Endodermal cell (in vitro differentiated cells): ENCODE measurements at places on chromosomes 1 and 21. TPM values are rescaled to one million over a fixed set of nuclear protein-coding genes. Genes with fewer than 3 reads are reported as not detected.
A peak's percentile ranks its signal among the peaks of the same experiment; 100 is the strongest.

DNA sequence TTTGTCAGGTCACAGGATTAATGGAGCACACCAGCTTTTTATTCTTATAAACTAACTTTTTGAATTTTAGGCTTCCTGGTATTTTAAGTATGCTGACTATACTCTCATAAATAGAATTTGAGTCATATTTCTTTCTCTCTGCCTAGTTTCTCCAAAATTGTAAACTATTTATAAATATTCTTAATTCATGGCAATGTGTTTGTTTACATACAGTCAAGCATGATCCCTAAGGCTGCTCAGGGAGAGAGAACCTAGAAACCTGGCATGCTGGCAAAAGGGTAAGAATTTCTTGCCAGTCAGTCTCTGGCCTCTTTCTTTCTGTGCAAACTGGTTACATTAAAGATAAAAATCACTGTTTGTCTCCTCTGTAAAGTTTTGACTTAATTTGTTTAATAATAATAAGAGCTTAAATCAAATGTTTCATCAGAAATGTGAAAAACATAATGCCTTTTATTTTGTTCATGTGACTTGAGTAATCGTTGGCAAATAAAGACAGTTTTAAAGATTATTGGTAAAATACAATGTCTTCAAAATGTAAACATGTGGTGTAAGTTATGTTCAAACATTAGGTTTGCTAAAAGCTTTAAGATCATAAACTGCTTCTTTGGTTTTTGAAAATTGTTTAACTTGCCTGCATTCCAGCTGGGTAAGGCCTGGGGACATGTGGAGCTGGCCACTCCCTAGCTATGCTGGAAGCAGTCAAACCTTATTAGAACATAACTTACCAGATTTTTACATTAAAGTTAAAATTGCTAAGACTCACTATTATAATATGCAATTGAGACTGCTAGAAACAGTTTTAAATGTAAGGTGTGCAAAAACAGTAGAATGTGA lies 1401.7 kb downstream of the NCAM2 start:
- H3K27ac ChIP-seq = no peak overlapping the region
- H3K4me1 ChIP-seq = no peaks in the 10 kb centered on the region
- H3K4me3 ChIP-seq = no peak overlapping the region
- no peaks in the 10 kb centered on the region for H3K27me3 ChIP-seq
- no peak for DNase-seq

DNA sequence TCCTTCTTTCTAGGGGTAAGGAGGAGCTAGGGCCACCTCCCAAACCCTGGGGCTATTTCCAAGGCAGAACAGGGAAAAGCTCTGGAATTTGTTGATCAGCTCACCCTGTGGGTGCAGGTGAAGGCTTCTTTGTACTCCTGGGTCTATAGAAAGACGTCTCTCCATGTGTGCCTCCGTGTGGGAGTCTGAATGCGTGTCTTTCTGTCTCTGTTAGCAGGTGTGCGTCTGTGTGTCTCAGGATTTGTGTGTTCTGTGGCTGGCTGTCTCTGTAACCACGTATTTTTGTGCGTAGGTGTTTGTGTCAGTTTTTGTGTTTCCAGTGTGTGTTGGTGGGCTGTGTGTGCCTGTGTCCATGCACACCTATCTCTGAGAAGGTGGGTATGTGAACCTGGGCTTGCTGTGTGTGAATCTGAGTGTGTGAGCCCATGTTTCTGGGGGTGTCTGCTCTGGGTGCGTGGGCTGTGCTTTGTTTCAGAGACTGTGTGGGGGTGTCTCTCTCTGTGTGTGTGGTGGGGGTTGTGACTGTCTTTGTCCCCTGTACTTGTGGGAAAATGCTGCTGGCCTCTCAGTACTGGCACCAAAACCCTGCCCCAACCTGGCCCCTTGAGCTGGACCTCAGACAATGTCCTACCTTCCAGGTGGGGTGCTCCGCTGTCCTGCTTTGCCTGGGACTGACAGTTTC lies 12.7 kb upstream of the ETV3L start:
- H3K36me3 ChIP-seq = no peaks in the 10 kb centered on the region
- peaks cover 12% of the 10 kb centered on the region for H3K4me1 ChIP-seq
- no peaks in the 10 kb centered on the region for H3K27me3 ChIP-seq
- DNase-seq = peak; percentile 45

DNA sequence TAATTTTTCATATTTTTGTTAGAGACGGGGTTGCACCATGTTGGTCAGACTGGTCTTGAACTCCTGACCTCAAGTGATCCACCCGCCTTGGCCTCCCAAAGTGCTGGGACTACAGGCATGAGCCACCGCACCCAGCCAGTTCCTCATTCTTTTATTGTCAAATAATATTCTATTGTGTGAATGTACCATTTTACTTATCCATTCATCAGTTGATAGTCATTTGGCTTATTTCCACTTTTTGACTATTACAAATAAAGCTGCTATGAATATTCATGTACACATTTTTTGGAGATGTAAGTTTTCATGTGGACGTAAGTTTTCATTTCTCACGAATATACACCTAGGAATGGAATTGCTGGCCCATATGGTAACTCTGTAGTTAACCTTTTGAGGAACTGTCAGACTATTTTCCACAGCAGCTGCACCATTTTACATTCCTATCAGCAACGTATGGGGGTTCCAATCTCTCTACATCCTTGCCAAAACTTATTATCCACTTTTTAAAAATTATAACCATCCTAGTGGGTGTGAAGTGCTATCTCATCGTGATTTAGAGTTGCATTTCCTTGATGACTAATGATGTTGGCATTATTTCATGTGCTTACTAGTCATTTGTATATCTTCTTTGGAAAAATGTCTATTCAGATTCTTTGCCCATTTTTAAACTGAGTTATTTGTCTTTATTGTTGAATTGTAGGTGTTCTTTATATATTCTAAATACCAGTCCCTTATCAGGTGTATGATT lies 12.7 kb downstream of the PACC1 start:
- no peak overlapping the region for H3K4me3 ChIP-seq
- no peak overlapping the region for H3K27ac ChIP-seq
- H3K36me3 ChIP-seq = peaks cover 70% of the 10 kb centered on the region
- no peaks in the 10 kb centered on the region for H3K27me3 ChIP-seq
- no peaks in the 10 kb centered on the region for H3K4me1 ChIP-seq
- DNase-seq = peak; percentile 8

- H3K4me1 ChIP-seq = no peaks in the 10 kb centered on the region
- no peak for DNase-seq
- H3K27me3 ChIP-seq = no peaks in the 10 kb centered on the region
- no peak overlapping the region for H3K4me3 ChIP-seq
Observed at GRCh38 chr21:45989355-45990048, 7.9 kb downstream of the COL6A1 start.

DNA sequence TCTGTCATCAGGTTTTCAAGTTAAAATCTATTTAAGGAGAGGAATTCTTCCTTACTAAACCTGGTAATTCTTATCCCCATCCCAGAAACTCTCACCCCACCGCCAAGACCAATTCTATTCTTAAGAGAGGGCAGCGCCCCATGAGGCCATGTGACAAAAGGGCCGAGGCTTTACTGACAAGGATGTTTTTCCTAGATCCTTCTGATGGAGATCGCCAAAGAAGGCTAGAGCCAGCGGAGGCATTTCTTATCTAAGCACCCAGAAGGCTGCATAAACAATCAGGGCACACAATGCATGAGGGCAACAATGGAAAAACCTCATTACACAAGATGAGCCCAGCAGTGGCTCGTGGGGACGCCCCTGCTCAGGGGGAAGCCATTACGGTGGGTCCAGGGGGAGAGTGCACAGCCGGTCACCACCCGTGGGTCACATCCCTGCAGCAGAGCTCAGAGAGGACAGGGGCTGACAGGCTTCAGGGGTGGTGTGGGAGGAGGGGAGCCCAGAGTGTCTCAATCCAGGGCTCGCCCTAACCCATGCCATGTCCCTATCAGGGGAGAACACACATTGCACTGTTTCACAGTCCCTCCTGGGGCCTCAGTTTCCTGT lies 88.7 kb downstream of the ITPKB start:
- peak; percentile 74 for DNase-seq
- H3K4me3 ChIP-seq = no peak overlapping the region
- peaks cover 12% of the 10 kb centered on the region for H3K4me1 ChIP-seq

GRCh38 chr1:95752515-95753381 lies 518.7 kb downstream of the RWDD3 start:
- H3K4me1 ChIP-seq = no peaks in the 10 kb centered on the region
- no peaks in the 10 kb centered on the region for H3K36me3 ChIP-seq
- no peaks in the 10 kb centered on the region for H3K27me3 ChIP-seq
- H3K27ac ChIP-seq = no peak overlapping the region
- H3K4me3 ChIP-seq = no peak overlapping the region

- H3K4me3 ChIP-seq = no peak overlapping the region
- peaks cover 4% of the 10 kb centered on the region for H3K4me1 ChIP-seq
- no peaks in the 10 kb centered on the region for H3K36me3 ChIP-seq
- no peaks in the 10 kb centered on the region for H3K27me3 ChIP-seq
- H3K27ac ChIP-seq = peak overlapping the region; percentile 17
Observed at GRCh38 chr1:204335533-204335932, 24.2 kb downstream of the PLEKHA6 start.

- no peak within 1 kb of the TSS for H3K27ac ChIP-seq
- no peak for DNase-seq
- no peaks in the 10 kb centered on the region for H3K4me1 ChIP-seq
- no peak within 1 kb of the TSS for H3K4me3 ChIP-seq
- H3K27me3 ChIP-seq = no peaks in the 10 kb centered on the region
Observed at GRCh38 chr1:2801535-2802291, at the start of gene TTC34. TTC34 (minus strand) TSS chr1:2801693; CDS start chr1:2800827, 866 bp downstream.

Gene SMCP
- total RNA-seq = not detected in 2 replicates
